ENCODE measurements at places on chromosomes 7 and 10.
A peak's percentile ranks its signal among the peaks of the same experiment; 100 is the strongest.

GRCh38 chr10:5450605-5451384 is 38.4 kb downstream of the NET1 start:
- DNase-seq, result no peak

DNA sequence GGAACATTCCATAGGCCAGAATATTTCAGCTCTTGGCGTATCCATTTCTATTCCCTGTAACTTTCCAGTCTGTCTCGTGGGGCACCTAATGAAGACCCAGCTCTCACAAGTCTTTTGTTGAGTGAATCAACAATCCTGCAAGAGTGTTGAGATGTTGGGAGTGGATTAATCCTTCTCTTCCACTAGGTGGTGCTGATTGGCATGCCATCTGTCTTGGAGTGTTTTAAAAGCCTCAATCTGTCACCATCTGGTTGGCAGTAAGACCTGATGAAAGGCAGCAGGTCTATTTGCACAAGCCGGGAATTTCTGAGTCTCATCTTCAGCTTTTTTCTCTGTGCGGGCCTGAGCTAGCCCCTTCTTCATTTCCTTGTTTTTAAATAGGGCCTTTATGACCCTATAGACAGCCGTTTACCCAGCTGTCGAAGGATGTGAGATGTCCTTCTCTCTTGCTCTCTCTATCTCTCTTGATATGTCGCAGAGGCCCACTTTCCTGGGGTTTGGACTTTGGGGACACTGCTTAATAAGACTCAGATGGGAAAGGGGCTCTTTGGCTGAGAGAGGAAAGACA is 180.5 kb downstream of the ZNF365 start:
- DNase-seq, result peak; percentile 40

DNA sequence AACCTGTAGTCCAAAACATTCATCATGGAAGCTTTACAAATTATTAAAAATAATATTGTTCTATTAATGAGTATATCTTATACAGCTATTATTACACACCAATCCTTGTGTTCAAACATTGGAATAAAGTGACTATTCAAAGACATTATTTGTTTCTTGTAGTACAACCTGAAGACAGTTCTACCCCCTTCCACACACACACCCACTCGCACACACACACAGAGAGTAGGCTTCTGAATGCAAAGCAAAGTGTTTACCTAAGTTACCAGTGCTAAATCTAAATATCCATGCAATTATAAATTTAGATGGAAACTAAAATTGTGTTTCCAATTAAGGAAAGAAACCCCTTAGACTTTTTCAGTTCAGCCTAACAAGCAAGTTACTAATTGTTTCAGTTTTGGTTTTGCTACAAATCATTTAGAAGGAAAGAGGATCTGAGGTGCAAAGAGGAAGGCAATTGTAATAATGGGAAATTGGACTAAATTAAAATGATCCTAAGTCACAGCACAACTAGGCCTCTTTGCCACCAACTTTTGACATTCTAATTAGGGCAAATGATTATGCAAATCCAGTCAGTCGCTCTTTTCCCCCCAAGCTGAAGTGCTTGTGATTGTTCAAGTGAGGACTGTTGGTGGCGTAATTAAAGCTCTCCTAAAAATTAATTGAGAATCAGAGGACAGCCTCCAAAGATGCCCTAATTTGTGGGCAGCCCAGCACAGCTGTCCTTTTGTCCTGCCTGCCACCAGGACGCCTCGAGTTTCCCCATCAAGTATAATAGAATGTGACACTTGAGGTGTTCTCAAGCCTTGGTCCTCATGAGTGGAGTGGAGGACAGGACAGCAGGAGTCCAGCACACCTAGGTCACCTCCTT is 19.9 kb upstream of the ATOH7 start:
- no peak for DNase-seq

GRCh38 chr10:100826983-100827818 is 81.8 kb downstream of the PAX2 start:
- peak; percentile 61 for DNase-seq

GRCh38 chr10:6141296-6142151 is 52.7 kb downstream of the RBM17 start:
- DNase-seq, result no peak

DNA sequence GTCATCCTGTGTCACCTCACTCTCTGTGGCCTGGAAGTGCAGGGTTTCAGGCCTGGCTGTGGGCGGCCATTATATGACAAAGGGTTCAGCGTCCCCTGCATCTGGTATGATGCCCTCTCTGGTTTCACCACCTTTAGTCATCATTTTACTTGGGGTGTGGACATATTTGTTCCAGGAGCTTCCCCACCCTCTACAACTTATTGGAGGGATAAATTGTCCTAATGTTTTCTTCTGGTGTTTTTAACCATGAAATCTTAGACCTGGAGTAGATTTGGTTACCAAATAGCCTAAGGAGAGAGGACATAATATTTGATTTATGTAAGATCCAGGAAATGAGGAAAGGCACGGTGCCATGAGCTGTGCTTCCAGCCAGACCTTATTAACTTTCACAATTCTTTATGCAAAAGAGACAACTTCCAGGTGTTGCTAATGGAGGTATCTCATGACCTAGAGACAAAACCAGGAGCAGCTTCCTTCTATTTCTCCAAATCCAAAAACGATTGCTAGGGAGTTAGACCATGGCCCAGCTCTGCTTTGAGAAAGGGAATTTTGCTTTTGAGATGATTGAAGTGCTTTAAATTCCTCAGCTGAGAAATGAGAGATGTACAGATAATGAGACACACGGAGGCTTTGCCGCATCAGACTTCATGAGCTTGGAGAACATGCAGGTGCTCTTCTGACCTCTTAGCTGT is 20.9 kb downstream of the WBP1L start:
- no peak for DNase-seq

DNA sequence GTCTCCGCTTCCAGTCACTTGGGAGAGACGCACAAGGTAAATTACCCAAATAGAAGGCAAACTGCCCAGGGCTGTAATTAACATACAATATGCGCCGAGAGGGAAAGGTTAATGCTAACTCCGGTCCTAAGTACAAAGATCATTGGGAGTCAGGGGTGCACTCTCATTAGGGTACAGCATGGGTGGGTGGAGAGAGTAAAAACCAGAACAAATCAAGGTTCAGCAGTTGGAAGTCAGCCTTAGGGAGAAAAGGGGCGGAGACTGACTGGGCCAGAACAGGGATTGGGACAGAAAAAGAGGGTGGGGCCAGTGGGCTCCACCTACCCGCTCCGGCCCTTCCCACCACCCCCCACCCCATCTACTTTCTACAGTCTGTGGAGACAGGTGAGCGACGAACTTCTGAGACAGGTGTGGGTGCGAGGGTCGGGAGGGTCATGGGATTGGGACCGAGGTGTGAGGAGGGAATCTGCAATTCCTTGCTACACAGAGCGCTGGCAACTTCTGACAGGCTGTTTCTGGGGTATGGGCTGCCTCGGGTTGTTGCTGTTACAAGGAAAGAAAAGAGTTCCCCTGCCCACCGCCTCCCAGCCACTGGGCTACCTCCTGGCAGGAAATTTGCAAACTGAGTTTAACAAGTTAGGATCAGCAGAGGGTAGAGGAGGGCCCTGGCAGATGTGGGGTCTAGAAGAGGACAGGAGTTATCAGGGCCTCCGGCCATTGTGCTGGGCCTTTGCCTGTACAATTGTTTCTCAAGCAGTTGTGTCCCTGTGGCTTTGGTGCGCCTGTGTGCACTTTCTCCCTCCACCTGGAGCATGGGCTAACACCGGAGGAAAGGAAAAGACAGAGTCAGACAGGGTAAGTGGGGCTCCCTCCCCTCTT is at the start of gene TMEM139:
TMEM139 (plus strand) TSS at position 368 of the 879 bp plus-strand sequence. CDS start 1,000 bp downstream, outside the sequence.
- DNase-seq, result no peak

- no peak for DNase-seq
Observed at GRCh38 chr7:131013716-131014115, 279.7 kb upstream of the KLF14 start.

DNA sequence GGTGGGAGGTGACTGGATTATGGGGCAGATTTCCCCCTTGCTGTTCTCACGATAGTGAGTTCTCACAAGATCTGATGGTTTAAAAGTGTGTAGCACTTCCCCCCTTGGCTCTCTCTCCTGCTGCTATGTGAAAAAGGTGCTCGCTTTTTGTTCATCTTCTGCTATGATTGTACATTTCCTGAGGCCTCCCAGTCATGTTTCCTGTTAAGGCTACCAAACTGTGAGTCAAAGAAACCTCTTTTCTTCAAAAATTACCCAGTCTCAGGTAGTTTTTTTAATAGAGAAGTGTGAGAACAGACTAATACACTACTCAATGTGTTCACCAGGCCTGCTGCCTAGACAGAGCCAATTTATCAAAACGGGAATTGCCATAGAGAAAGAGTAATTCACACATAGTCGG is 49.7 kb downstream of the SDHAF3 start:
- no peak for DNase-seq

- no peak for DNase-seq
Observed at GRCh38 chr10:17854044-17854652, 45.0 kb downstream of the MRC1 start.

DNA sequence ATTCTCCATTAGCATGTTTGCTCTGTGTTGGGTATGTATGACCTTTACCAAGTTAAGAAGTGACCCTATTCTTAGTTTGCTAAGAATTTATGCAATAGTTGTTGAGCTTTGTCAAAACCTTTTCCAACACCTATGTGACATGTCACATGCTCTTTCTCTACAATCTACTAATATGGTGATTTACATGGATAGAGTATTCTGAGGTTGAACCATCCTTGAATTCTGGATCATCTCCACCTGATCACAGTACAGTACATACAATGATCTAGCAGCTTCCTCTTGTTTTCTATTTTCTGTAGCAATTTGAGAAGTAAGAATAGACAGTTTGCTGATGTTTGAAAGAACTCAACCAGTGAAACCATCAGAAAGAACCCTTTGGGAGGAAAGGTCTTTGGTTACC is 101.2 kb upstream of the PDGFA start:
- DNase-seq, result no peak

GRCh38 chr7:74449809-74450397 is 3.8 kb upstream of the GTF2IRD1 start:
- peak; percentile 80 for DNase-seq

DNA sequence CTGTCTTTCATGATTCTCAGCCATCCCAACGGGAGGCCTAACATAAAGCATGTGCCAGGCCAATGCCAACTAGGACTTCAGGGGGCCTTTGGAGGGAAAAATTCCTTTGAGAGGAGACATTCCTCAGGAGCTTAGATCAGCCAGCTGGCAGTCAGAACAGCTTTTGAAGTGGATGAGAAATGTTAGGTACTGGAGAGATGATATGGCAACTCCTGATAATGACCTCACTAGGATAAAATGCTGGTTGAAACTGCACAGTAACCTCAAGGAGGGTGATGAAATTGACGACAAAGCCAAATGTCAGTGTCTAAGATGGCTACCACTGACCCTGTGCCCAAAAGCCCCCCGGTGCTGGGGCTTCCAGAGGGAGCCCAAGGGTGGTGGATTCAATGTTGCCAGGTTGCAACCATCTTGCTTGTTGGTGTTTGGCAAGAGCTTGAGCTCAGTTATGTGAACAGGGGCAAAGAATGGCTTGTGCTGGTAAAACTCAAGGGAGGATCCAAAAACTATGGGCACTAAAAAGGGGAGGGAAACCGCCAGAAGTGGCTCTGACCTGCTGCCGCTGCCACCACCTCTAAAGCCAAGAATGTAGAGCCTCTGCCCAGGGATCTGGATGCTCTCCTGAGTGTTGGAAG is 121.2 kb downstream of the UBE2H start:
- no peak for DNase-seq

GRCh38 chr7:147182874-147183273 is 1066.3 kb downstream of the CNTNAP2 start:
- no peak for DNase-seq

GRCh38 chr7:28176174-28176573 is 4.4 kb downstream of the JAZF1 start:
- no peak for DNase-seq

DNA sequence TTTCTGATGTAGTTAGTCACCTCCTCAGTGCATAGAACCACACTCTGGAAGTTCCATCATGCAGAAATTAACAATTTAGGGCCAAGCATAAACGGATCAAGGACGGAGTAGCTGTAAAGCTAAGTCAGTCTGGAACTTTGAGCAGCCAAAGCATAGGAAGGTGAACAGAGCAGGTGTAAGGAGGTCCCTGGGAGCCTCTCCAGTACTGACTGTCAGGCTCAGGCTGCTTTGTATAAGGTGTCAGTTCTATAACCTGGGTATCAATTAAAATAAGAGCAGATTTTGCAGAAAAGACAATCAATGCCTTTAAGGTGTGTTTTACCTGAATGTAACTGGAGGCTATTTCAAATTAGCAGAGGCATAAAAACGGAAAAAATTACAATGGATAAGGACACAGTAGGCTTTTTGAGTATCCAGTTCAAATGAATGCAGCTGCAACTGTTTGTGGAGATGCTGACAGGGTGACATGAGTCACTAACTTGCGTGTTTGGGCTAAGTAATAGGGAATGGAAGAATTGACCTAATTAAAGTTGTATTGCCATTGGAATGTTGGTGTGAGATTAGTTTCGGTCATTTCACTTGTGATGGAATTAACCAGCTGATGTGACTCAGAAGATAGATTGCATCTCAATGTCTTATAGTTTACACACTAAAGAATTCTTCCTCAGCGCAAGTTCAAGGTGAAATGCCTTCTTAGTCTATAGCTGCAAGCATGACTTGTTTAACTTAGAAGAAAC is 417.9 kb upstream of the CNTNAP2 start:
- DNase-seq, result no peak
